ENCODE measurements at places on chromosomes 16 and 17.

DNA sequence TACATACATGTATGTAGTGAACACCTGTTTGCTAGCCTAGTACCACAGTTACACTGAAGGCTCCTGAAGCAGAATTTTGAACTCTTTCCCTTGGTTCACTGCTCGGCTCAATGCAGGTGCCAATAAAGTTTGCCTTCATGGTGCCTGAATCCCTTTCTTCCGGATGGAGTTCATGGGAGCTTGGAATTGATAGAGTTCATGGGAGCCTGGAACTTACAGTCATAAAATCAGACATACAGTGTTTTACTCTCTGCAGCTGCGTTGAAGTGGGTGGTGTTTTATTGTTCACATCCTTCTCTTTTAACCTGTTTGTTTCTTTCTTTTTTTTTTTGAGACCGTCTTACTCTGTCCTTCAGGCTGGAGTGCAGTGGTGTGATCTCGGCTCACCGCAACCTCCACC, 29.2 kb upstream of the ABR start:
- DNase-seq = no peak

DNA sequence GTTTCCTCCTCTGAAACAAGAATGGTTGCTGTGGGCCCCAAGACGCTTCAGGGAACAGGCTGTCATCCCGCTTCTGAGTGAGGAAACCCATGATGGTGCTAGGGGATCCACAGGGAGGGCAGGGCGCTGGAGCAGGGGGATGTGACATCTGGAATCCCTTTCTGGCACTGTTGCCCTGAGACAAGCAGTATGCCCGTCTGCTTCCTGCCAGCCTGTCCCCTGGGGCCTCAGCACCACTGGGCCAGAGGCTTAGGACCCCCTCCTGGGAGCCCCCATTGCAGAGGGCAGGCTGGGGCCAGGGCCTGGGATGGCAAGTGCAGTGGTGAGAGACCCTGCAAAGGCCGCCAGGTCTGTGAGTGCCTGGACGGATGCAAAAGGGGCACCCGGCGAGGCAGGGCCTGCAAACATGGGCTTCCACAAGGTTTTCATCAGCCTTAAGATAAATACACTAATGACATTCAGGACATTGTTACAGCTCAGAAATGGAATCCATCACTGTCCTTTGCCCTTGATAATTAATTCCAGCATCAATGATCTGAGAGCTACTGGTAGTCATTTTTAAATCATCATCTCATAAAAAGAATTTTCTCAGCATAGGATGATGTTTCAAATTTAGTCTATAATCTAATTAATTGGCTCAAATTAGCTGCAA, 51.6 kb downstream of the PRMT7 start:
- no peak for DNase-seq

DNA sequence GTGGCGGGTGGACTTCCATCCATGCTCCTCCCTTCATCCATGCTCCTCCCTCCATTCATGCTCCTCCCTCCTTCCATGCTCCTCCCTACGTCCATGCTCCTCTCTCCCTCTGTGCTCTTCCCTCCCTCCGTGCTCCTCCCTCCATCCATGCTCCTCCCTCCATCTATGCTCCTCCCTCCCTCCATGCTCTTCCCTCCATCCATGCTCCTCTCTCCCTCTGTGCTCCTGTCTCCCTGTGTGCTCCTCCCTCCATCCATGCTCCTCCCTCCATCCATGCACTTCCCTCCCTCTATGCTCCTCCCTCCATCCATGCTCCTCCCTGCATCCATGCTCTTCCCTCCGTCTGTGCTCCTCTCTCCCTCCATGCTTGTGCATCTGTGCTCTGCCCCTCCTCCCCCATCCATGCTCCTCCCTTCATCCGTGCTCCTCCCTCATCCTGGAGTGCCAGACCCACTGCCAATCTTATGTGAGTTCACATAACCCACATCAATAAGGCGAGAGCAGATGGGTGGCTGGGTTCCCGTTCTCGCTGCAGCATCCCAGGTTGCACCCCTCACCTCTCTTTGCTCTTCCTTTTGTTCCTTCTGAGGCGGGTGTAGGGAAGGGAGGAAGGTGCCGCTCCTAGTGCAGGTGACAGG, 22.8 kb downstream of the KSR1 start:
- DNase-seq = no peak

DNA sequence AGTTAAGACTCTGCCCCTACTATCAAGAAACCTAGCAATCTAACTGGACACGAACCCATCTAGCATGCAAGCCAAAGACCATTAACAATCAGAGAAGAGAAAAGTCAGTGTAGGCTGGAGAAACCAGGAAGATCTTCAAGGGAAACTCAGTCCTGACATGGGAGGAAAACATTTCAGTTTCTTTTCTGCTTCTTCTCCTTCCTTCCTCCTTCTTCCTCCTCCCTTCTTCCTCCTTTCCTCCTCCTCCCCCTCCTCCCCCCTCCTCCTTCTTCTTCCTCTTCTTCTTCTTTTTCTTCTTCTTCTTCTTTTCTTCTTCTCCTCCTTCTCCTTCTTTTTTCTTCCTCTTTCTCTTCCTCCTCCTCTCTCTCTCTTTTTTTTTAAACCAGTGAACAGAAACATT, 29.6 kb upstream of the SHISA9 start:
- no peak for DNase-seq

GRCh38 chr16:77919761-77920415, 102.5 kb upstream of the CLEC3A start:
- DNase-seq = no peak

DNA sequence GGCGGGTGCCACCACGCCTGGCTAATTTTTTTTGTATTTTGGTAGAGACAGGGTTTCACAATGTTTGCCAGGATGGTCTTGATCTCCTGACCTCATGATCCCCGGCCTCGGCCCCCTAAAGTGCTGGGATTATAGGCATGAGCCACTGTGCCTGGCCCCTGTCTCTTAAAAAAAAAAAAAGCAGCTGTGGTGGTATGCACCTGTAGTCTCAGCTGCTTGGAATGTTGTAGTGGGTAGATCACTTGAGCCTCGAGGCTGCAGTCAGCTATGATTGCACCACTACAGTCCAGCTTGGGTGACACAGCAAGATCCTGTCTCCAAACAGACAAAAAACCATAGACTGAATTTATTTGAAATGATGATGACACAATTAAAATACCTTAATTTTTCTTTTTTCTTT, 24.3 kb downstream of the CDK12 start:
- DNase-seq = peak; percentile 73

DNA sequence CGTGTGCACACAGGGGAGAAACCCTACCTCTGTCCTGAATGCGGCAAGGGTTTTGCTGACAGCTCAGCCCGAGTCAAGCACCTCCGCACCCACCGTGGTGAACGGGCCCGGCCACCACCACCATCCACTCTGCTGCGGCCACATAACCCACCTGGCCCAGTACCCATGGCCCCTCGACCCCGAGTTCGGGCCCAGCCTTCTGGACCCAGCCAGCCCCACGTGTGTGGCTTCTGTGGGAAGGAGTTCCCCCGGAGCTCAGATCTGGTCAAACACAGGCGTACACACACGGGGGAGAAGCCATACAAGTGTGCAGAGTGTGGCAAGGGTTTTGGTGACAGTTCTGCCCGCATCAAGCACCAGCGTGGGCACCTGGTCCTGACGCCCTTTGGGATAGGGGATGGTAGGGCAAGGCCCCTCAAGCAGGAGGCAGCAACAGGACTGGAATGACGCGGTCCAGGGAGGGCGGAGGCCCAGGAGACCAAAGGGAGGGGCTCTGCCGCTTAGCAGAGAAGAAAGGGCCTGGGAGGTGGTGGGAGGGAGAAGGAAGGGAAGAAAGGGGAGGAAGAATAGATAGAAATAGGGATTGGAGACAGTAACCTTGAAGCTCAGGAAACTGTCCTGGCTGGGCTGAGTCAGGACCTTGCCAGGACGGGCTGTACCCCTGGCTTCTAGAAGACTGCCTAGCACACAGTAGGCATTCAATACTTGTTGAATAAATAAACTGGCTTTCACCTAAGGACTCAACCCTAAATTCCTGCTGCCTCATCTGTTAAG, 3.6 kb downstream of the ZNF48 start:
- no peak for DNase-seq

DNA sequence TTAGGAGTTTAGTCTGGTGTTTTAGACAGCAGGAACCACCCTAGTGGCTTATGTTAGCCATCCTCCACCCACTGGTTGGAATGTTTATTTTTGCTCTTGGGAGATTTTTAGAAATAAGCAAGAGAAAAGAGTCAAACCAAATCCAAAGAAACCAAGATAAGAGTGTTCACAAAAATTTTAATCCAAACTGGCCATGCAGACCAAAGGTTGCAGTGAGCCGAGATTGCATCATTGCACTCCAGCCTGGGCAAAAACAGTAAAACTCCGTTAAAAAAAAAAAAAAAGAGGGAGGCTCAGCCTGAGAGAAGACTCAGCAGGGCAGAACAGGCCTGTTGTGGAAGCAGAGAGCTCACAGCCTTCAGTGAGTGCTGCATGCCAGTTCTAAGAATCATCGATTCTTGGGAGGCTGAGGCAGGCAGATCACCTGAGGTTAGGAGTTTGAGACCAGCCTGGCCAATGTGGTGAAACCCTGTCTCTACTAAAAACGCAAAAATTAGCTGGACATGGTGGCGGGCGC, 12.2 kb upstream of the C16orf54 start:
- peak; percentile 54 for DNase-seq

DNA sequence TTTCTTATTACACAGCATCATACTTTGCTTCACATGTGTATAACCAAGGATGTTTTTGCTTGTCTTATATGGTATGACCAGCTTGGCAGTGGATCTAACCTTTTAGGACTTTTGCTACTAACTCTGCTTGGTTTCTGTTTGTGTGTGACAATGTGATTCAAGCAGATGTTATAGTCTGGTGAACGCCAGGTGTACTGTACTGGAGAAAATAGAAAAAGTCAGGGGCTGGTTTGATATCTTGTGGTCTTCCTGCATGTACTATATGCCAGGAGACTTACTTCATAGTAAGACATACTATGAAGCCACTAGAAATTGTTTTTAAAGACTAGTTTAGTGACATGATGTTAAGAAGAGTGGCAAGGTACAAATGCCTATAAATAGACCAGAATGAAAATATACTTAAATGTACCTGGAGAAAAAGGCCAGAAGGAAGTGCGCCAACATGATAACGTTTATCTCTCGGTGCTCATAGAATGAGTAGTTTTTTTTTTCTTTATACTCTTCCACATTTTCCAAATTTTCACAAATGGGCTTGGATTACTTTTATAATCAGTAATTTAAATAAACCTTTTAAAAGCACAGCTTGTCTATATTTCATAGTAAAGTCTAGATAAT, 112.3 kb downstream of the PRKCA start:
- no peak for DNase-seq

DNA sequence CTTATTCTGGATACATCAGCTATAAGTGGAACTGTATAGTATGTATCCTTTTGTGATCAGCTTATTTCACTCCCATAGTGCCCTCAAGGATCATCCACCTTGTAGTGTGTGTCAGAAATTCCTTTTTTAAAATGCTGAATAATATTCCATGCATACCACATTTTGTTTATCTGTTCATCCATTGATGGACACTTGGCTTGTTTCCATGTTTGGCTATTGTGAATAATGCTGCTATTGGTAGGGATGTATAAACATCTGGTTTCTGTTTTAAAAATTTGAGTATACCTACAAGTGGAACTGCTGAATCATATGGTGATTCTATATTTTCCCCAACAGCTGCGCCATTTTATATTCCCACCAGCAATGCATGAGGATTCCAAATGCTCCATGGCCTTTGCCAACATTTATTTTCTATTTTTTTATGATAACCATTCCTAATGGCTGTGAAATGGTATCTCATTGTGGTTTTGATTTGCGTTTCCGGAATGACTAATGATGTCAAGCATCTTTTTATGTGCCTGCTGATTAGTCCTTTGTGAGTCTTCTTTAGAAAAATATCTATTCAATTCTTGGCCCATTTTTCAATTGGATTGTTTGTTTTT, 11.6 kb downstream of the RCVRN start:
- DNase-seq = no peak

GRCh38 chr17:66715745-66716156, 119.2 kb upstream of the CACNG5 start:
- DNase-seq = peak; percentile 73

GRCh38 chr16:31874366-31875111, 932 bp downstream of the ZNF267 start:
- DNase-seq = peak; percentile 52

GRCh38 chr17:70100983-70101382, 26.0 kb downstream of the KCNJ16 start:
- DNase-seq = peak; percentile 6

DNA sequence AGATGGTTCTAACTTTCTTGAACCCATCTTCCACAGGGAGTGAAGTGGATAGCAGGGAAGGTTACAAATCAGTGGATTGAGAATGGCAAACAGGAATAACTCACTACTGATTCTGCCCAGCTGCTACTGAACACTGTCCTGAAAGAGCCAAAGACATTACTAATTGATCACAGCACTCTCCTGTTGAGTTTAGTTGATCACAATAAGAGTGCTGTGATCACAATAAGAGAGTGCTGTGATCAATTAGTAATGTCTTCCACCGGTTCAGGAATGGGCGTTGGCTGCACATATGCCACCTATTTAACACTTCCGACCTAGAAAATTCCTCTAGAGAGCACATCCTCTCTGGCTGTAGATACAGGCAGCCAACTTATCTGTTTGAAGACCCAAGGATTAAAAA, 11.4 kb downstream of the CFAP97D1 start:
- DNase-seq = peak; percentile 27

GRCh38 chr17:39118674-39119419, 32.6 kb downstream of the PLXDC1 start:
- no peak for DNase-seq

DNA sequence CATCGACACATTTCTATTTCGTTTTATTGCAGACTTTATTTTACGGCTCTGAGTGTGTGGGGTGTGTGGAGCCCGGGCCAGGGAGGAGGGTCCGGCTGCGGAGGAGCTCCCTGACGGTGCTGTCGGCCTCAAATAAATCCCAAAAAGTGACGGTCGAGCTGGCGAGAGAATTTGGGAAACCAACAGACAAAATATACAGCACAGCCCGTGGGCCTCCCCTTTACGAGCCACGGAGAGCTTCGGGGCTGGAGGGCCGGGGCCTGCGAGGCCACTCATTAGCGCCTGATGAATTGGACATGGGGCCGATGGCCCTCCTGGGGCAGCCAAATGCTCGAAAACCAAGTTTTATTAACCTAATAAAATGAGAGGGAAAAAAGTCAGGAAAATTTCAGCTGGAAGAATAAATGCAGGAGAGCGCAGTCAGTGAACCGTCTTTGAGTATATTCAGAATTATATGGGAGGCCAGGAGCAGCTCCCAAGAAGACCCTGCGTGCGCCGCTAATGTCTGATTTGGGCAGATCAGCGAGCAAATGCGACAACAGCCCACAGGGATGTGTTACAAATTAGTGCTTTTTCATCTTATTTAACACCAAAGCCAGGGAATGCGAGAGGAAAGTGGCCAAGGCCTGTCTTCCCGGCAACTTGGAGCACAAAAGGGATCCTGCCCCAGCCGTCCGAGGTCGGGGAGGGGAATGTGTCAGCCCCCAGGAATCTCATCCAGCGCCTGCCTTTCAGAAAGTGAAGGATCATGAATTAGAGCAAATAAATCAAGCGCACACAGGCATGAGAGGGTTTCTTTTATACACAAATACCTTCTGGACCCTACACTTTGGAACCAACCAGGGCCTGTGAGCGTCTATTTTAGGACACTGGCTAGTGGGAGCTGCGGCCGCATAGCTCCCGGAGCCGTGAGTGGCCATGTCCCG, 249.1 kb downstream of the C16orf95 start:
- DNase-seq = no peak

Data from GM03348 (cell line).